Bone marrow (tissue), 2 donors: ENCODE measurements at places on chromosomes 1 and 21.

DNA sequence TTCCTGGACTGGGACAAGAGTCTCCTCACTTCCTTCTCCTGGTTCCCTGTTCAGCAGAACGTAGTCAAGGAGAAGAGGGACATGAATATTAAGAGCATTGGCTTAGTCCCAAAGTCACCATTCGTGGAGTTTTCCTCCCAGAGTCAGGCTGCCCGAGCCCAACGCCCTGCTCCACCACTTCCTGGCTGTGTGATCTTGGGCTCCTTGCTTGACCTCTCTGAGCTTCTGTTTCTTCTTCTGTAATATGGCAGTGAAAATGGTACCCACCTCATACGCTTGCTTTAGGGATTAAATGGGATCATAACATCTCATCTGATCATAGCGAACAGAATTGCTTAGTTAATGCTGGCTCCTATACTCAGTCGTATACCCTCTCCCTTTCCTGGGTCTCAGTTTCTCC is 12.0 kb upstream of the CASZ1 start:
- no peak for DNase-seq

DNA sequence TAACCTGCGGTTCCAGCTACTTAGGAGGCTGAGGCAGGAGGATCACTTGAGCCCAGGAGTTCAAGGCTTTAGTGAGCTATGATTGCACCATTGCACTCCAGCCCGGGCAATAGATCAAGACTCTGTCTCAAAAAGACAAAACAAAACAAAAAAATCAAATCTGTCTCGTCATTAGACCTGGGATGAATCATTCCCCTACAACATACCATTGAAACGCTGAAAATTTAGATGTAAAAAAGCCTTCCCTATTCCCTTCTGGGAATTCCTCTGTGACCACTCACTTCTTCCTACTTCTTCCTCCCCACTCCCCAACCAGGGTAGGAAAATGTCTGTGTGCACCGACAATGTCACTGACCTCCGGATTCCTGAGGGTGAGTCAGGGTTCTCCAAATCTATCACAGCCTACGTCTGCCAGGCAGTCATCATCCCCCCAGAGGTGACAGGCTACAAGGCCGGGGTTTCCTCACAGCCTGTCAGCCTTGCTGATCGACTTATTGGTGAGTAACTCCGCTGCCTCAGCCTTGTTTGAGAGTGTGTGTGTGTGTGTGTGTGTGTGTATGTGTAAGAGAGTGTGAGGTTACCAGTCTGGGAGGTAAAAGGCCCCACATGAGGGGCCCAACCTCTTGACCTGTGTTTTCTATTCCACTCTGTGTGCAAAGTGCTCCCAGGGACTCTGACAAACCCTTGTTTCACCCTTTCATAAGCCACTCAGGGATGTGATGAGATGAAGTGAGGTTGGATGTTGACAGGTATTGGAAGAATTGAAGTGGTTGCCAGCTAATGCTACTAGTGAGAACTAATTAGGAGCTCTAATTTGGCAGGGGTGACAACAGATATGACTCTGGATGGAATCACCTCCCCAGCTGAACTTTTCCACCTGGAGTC is 16.3 kb upstream of the SARS1 start:
- DNase-seq: no peak

GRCh38 chr1:44895919-44896734 is 53.1 kb upstream of the PTCH2 start:
- DNase-seq: no peak

DNA sequence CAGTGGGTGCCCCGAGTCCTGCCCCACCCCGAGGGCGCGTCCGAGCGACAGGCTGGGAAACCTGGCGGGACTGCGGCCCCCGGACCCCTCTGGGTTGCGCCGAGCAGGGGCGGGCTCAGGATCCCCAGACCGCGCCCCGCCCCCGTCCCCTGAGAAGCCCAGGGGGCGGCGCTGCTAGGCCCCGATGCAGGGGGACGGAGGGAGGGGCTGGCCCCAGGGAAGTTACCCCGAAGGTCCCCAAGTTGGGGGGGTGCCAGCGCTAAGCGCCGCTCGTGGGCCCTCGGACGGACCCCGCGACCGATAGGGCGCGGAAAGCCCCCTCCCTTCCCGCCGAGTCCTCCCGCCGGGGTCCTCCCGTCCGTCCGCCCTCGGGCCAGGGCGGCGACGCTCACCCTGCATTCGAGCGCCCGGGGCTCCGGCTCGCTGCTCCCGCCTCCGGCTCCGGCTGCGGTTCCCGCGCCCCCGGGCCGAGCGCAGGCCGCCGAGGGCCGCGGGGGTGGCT is 414 bp downstream of the GPR153 start:
- DNase-seq: no peak
